ENCODE measurements at places on chromosomes 2 and 18.

- DNase-seq: no peak
These were observed 4.2 kb upstream of the MYO7B start for GRCh38 chr2:127531221-127531648.

DNA sequence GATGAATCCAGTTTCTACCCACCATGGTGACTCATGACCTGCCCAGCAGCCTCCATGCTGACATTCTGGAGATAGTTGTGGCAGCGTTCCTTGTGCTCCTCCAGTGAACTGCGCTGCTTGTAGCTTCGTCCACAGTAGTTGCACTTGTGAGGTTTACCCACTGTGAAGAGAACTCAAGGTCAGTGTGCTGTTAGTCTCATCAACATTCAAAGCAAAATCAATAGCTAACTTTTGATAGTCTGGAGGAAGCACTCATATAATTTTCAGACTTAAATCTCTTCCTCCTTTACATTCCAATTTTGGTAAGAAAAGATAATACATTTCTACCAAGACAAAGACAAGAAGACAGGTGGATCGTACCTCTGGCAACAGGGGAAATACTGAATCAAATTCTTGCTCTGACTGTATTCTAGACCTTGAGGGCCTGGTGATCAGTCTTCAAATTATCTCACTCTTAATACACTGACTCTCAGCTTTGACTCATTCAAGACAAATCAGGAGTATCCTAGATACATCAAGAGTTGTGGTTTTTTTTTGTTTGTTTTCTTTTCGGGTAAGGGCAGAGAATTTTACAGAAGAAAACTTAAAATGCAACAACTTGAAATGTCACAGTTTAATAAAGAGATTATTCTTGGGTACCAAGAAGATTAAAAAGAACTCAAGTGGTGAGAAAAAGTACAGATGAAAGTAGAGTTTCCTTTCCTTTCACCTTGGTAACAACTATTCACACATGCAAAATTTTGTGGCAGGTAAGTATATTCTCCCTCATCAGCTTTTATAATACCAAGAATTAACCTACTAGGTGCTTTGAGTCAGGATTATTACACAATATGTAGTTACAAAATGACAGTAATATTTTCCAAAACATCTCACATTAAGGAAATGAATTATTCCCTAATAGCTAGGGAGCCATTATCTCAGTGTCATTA lies 129.2 kb downstream of the IKZF2 start:
- no peak for DNase-seq

GRCh38 chr2:90209806-90210205 lies 1518.3 kb downstream of the RPIA start:
- DNase-seq: no peak

- no peak for DNase-seq
These were observed 27.6 kb downstream of the FEZ2 start for GRCh38 chr2:36570416-36570815.

DNA sequence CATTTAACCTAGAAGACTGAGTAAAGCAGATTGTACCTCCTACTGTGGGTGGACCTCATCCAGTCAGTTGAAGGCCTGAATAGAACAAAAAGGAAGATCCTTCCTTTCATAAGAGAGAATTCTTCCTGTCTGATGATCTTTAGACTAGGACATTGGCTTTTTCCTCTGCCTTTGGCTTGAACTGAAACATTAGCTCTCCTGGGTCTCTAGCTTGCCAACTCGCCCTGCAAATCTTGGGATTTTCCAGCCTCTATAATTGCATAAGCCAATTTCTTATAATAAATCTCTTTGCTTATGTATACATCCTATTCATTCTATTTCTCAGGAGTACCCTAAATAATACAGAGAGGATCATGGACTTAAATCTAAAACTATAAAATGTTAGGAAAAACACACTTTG lies 6.2 kb upstream of the KDSR start:
- DNase-seq: no peak

DNA sequence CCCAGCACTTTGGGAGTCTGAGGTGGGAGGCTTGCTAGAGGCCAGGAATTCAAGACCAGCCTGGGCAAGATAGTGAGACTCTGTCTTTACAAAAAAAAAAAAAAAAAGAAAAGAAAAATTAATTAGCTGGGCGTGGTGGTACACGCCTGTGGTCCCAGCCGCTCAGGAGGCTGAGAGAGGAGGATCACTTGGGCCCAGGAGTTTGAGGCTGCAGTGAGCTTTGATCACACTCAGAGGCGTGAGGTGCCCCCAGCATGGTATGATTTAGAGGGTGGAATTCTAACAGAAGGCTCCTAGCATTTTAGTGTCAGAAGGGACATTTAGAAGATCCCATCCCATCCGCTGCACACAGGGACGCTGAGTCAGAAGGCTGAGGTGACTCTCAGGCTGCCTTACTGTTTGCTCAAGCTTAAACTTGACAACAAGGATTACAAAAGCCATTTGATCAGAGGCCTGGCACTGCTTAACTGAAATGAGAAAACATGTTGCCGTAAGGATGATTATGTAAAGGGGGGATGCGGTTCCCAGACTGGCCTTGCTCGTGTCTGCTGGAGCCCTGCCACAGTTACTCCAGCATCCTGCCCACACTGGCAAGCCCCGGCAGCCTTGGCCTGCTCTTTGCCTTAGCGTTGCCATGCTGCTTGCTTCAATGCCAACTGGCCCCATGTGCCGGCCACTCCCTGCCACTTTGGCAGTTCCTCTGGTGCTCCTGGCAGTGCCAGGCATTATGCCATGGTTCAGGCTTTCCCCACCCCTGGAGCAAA lies 45.6 kb upstream of the SLC1A4 start:
- no peak for DNase-seq

- DNase-seq: no peak
These were observed 39.4 kb downstream of the ACOXL start for GRCh38 chr2:110771547-110772382.

GRCh38 chr2:79899196-79899595 lies 386.3 kb downstream of the CTNNA2 start:
- no peak for DNase-seq

- peak; percentile 79 for DNase-seq
These were observed 47.5 kb upstream of the SP3 start for GRCh38 chr2:174012347-174013314.

- DNase-seq: no peak
These were observed 357.9 kb downstream of the THSD7B start for GRCh38 chr2:137123226-137123625.
